LHCN-M2 (cell line): ENCODE measurements at places on chromosomes 1 and 21. TPM values are rescaled to one million over a fixed set of nuclear protein-coding genes. Genes with fewer than 3 reads are reported as not detected.

The C8B gene
- total RNA-seq, result not detected in 2 replicates

- no peak for DNase-seq
These were observed 17.4 kb downstream of the DYNLT5 start for GRCh38 chr1:66769512-66770229.

GRCh38 chr1:228003461-228004330 is 3.1 kb upstream of the WNT3A start:
- no peak for DNase-seq

- no peak for DNase-seq
These were observed at the start of gene INSRR for GRCh38 chr1:156858959-156859522. Gene INSRR (minus strand): TSS chr1:156859117. CDS start chr1:156858621, 496 bp downstream.

DNA sequence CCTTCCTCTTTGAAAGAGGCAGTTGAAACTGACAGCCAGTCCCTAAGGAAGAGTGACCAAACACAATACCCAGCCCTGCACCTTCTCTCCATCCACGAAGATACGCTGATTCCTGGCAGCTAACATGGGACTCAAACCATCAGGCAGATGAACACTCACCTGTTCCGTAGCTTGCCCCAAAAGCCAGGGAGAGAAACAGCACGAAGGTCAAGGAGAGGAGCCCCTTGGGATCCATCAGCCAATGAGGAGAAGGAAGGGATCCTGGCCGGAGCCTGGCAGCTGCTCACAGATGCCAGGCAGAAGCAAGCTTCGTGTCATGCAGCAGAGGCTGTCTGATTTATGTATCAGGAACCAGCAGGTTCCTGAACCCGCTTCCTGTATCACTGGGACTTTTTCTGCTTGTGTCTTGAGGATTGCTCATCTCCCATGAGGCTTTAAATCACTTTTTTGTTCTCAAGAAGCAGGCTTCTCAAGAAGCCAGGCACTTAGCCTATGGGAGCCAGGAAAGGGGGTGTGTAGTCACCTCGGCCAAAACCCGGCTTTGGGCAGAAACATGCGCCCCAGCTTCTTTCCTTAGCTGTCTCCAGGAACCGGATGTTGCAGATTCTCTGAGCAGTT is at the start of gene SLAMF1:
SLAMF1 (minus strand) TSS at position 334 of the 618 bp plus-strand sequence; CDS start at position 235, 99 bp downstream.
- peak; percentile 86 for DNase-seq

GRCh38 chr1:26787381-26787705 is 407 bp upstream of the PIGV start:
- peak; percentile 49 for DNase-seq

- no peak for DNase-seq
These were observed 55.6 kb downstream of the CLSTN1 start for GRCh38 chr1:9767964-9768668.

- no peak for DNase-seq
These were observed 52.3 kb downstream of the COL18A1 start for GRCh38 chr21:45457161-45457831.

- DNase-seq, result peak; percentile 84
These were observed at the start of gene SOX13 for GRCh38 chr1:204072931-204073836. Gene SOX13 (plus strand): TSS chr1:204073115. CDS start chr1:204112916, 39,801 bp downstream.

DNA sequence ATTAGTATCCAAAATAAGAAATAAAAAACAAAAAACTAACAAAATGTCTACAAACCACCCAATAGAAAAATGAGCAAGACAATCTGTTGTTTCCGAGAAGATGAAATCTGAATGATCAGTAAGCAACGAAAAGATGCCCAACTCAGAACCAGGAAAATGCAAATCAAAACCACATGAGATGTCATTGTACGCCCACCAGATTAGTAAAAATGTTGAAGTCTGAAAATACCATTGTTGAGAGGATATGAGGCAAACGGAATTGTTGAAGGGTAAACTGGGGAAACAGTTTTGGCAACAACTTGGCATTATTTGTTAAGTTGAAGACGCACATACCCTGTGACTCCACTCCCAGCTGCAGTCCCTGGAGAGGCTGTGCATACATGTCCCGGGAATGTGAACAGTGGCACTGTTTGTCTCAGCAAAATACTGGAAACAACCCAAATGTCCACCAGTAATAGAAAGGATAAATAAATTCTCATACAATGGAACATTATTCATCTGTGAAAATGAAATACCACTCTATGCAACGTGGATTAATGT is 10.6 kb downstream of the ZBTB17 start:
- peak; percentile 47 for DNase-seq

- DNase-seq, result no peak
These were observed 1.3 kb downstream of the PFKL start for GRCh38 chr21:44301141-44301540.

GRCh38 chr1:207902566-207902965 is 8.4 kb downstream of the CD34 start:
- DNase-seq, result no peak

GRCh38 chr1:55519937-55520683 is 304.9 kb upstream of the USP24 start:
- DNase-seq, result no peak

DNA sequence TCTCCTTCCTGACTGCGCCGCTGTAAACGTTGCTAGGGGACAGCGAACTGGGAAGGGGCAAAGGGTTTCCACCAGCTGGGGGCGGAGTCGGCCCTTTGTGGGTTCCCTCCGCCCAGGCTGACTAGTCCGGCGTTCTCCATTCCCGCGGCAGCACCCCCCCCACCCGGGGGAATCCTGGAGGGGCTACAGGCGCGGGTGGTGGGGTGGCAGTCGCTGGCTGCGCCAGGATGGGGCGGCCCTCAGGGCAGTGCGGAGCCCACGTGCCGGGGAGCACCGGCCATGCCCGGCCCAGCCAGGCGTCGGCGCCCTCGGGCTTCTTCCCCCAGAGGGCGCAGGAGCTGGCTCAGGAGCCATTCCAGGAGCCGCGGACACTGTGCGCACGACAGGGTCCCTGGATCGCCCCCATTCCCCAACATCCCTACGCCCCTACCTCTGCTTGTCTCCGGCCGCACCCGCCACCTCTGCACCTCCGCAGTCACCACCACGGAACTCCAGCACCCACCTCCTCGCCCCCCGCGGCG is 476 bp downstream of the BATF3 start:
- peak; percentile 32 for DNase-seq

DNA sequence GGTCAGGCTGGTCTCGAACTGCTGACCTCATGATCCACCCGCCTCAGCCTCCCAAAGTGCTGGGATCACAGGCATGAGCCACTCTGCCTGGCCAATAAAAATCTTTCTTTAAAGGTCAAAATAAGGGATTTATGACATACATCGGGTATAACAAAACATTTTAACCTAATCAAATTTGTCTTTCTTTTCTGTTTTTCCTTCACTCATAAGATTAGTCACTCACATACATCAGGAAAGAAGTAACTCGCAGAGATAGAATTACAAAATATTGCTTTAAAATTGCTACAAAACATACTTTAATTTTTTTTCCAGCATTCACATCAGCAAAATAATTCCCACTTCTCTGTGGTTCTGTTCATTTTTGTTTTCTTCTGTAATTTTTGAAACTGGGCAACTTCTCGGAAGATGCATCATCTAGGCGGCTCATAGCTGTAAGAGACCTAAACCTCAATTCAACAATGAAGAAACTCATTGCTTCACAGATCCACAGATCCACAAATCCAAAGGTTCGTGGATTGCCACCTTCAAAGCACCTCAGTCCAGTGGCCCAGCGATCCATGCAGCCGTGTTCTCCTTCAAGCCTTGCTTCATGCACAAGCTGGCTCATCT is 39.7 kb downstream of the NEK2 start:
- no peak for DNase-seq

The UBXN11 gene
- total RNA-seq, result 5.1 and 5.2 TPM in 2 replicates

- DNase-seq, result no peak
These were observed 134.6 kb upstream of the RUNX3 start for GRCh38 chr1:25064465-25065240.

The ACTL8 gene
- not detected in 2 replicates for total RNA-seq

The DNM3 gene
- total RNA-seq, result 0.13 and 0.23 TPM in 2 replicates

- peak; percentile 62 for DNase-seq
These were observed 810 bp downstream of the SLC19A1 start for GRCh38 chr21:45541221-45542039.

GRCh38 chr21:14080040-14080763 is 130.6 kb downstream of the LIPI start:
- DNase-seq, result no peak

GRCh38 chr1:185849014-185849413 is 114.8 kb downstream of the HMCN1 start:
- no peak for DNase-seq

DNA sequence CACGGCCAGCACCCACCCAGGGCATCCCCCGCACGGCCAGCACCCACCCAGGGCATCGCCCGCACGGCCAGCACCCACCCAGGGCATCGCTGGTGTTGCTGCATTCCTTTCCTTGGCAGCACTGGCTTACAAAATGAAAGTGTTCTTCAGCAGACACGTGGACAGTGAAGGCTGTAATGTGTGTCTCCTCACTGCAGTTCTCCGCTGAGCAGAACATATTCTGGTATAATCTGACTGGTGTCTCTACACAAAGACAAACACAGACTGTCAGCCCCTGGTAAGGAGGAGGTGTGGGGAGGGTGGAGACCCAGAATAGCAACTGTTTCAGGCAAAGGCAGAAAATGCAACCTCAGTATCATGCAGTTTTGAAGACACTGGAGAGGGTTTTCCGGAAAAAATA is 7.3 kb downstream of the LYPD8 start:
- no peak for DNase-seq

The PKP1 gene
- total RNA-seq, result not detected in 2 replicates

The TRPM2 gene
- not detected in 2 replicates for total RNA-seq
